CD4-positive, alpha-beta T cell treated with Interleukin-6 for 4 hours (primary cell): ENCODE measurements at places on chromosomes 6 and 20.

DNA sequence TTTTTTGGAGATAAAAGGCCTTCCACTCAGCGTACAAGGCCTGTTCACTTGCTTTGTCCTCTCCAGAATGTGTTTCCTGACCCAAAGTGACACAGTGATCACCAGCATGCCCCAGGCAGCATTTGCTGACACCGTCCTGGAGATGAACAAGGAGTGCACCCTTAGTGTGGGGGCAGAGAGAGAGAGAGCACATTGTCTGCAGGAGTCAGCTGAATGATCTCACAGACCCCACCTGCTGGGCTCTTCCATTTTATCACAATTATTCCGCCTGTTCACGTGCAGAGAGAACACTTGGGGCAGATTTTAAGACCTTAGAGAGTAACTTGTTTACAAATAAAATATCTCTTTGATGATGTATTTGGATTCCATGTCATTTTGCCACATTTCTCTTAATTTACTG, 22.4 kb upstream of the MAS1L start:
- DNase-seq, result no peak

DNA sequence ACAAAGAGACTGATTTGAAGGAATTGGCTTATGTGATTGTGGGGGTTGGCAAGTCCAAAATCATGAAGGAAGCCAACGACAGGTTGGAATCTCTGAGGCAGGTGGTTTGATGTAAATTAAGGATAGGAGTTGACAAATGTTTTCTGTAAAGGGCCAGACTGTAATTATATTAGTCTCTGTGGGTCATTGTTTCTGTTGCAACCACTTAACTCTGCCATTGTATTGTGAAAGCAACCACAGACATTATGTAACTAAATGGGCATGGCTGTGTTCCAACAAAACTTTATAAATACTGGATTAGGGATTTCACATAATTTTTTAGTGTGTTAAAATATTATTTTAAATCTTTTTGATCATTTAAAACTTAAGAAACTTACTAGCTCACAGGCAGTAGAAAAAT, 199.2 kb upstream of the MYLIP start:
- no peak for DNase-seq

DNA sequence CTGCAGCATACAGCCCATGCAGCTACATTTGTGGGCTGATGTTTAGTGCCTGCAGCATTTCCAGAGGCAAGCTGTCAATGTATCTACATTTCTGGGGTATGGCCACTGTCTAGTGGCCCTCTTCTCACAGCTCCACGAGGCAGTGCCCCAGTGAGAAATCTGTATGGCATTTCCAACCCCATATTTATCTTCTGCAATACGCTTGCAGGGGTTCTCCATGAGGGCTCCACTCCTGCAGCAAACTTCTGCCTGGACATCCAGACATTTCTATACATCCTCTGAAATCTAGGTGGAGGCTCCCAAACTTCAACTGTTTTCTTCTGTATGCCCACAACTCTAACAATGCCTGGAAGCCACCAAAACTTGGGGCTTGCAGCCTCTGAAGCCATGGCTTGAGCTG, 502.3 kb downstream of the C6orf118 start:
- no peak for DNase-seq

DNA sequence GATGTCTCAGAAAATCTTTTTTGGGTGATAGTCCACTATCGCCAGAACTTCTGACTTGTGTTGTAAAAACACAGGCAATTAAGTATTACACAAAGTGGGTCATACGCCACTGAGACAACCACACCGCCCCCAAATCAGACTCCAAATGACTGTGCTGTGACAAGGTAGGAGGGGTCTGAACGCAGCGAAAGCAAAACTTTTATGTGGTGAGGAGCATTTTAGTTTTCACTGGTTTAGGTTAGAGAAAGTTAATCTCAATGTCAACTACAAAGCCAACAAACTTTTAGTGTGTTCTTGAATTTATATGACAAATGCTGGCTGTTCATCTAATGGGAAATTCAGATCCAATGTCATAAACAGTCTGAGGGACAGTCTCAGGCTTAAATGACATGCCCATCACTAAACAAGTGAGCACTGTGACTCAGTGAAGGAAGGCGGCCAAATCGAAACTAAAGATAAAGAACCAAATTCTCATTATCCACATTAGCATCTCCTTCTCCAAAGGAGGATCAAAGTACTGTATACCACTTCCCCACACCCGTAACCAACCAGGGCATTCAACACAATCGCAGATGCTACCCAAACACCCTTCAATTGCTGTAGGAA, 186.7 kb downstream of the GJA10 start:
- peak; percentile 67 for DNase-seq

- DNase-seq, result no peak
Observed at GRCh38 chr6:82331031-82331773, 32.4 kb upstream of the TPBG start.
